ENCODE measurements at places on chromosomes 5 and 9. TPM values are rescaled to one million over a fixed set of nuclear protein-coding genes. Genes with fewer than 3 reads are reported as not detected.
A peak's percentile ranks its signal among the peaks of the same experiment; 100 is the strongest.

The TNFAIP8 gene
- polyA plus RNA-seq = 67.3 TPM

The MLLT3 gene
- polyA plus RNA-seq = 3.6 TPM

The IL3 gene
- polyA plus RNA-seq = not detected

DNA sequence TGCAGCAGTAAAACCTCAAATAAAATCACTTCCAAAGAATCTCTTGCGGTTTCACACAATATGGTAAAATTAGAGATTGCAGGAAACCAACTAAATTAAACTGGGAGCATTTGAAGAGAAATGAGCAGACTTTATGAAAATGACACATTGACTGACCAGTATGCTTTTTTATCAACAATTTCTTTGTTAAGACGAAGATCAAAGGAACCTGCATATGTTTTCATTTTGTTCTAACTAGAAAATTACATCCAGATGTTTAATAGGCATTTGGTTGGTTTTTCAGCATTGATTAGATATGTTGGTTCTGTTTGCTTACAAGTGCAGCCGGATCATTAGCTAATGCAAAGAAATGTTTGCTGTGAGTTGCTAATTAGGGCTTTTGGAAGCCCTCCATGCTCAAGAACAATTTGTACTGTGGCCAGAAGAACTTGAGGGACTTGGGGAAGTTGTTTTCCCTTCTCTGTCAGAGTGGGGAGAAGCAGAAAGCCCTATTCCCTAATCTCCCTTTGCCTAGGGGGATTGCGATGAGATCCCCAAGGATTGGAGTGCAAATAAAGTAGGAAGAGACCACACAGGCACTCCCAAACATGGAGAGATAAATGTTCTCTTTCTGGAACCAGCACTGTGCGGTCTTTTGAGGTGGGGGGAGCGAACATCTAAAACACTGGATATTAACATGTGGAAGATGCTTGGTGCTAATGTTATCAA lies 4.5 kb upstream of the TLE1 start:
- H3K27ac ChIP-seq = no peak overlapping the region
- H3K36me3 ChIP-seq = no peaks in the 10 kb centered on the region
- H3K4me1 ChIP-seq = peaks cover 15% of the 10 kb centered on the region
- peaks cover 8% of the 10 kb centered on the region for H3K27me3 ChIP-seq
- DNase-seq = no peak

- H3K4me1 ChIP-seq = no peaks in the 10 kb centered on the region
- no peaks in the 10 kb centered on the region for H3K36me3 ChIP-seq
- H3K27me3 ChIP-seq = no peaks in the 10 kb centered on the region
These were observed 240.7 kb upstream of the DAPK1 start for GRCh38 chr9:87256973-87257372.

DNA sequence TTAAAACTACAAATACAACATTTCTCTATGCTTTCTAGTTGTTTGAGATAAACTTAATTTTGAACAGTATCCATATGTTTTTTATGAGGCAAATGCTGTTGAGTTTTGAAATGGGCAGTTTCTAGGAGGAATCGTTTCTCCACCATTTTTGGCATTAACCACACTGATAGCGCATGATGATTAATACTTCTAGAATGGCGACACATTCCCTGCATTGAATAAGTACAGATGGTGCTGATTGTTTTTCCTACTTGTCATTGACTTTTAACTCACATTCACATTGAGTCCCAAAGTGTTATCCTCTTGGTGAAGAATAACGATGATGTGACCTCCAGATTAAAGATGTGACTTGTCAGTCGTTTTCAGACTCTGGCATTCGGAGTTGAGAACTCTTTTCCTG lies 6.5 kb upstream of the CCDC192 start:
- no peak overlapping the region for H3K4me3 ChIP-seq
- H3K4me1 ChIP-seq = no peaks in the 10 kb centered on the region
- H3K27me3 ChIP-seq = no peaks in the 10 kb centered on the region
- no peak for DNase-seq

GRCh38 chr9:124022201-124023121 lies 10.9 kb downstream of the LHX2 start:
- H3K4me1 ChIP-seq = peaks cover 32% of the 10 kb centered on the region
- peaks cover 60% of the 10 kb centered on the region for H3K27me3 ChIP-seq
- DNase-seq = no peak

DNA sequence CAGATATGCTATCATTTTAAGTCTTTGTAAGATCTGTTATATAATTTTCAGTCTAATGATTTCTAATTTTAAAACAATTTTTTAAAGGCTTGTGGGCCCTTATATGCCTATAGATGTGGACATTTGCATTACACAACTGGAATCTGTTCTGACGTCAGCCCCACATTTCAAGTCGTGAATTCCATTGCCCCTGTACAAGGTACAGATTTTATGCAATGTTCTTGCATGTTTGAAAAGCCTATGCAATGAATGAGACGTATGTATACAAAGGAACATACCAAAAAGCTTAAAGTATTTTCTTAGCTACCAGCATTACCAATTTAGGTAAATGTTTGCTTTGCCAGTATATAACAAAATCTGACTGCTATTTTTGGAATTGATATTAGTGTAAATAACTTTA lies 77.2 kb downstream of the ITGA1 start:
- H3K36me3 ChIP-seq = no peaks in the 10 kb centered on the region
- DNase-seq = no peak
- no peaks in the 10 kb centered on the region for H3K4me1 ChIP-seq
- no peaks in the 10 kb centered on the region for H3K27me3 ChIP-seq
- H3K4me3 ChIP-seq = no peak overlapping the region
- H3K27ac ChIP-seq = no peak overlapping the region

GRCh38 chr9:135819905-135820304 lies 87.4 kb downstream of the CAMSAP1 start:
- no peak overlapping the region for H3K4me3 ChIP-seq
- no peaks in the 10 kb centered on the region for H3K27me3 ChIP-seq
- no peaks in the 10 kb centered on the region for H3K4me1 ChIP-seq
- H3K27ac ChIP-seq = no peak overlapping the region

GRCh38 chr5:163815240-163815791 lies 309.9 kb downstream of the MAT2B start:
- H3K4me1 ChIP-seq = no peaks in the 10 kb centered on the region
- no peaks in the 10 kb centered on the region for H3K36me3 ChIP-seq
- no peak overlapping the region for H3K4me3 ChIP-seq
- H3K27me3 ChIP-seq = no peaks in the 10 kb centered on the region
- H3K27ac ChIP-seq = no peak overlapping the region

DNA sequence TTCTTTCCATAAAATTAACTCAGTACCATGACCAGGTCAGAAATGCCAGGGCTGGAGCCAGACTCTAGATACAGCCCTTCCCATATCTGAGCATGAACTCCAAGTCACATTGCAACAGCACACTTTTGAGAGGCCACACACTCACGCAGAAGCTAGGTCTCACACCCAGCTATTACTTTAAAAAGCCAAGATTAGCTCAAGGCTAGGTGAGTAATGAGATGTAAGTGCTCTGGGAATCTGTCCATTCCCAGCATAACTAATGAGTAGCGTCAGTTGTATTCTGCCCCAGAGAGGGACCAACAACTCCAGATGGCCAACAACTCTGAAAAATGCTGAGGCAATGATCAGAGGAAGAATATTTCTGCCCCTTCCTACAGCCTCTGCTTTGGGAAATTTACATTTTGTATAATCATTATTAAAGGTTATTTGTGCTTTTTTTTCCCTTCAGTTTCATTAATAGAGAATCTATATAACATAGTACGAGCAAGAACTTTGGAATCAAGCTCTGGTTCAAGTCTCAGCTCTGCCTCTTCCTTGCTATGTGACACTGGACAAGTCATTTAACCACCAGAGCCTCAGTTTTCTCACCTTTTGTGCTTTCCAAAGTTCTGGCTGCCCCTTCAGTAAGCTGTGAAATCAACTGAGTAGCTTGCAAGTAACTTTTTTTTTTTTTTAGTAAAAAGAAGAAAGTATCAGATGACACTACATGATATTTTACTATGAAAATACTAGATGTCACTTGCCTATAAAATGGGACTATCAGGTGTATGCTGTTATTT lies 118.3 kb downstream of the NR6A1 start:
- H3K4me1 ChIP-seq = no peaks in the 10 kb centered on the region
- no peak overlapping the region for H3K27ac ChIP-seq
- DNase-seq = no peak
- H3K27me3 ChIP-seq = no peaks in the 10 kb centered on the region

DNA sequence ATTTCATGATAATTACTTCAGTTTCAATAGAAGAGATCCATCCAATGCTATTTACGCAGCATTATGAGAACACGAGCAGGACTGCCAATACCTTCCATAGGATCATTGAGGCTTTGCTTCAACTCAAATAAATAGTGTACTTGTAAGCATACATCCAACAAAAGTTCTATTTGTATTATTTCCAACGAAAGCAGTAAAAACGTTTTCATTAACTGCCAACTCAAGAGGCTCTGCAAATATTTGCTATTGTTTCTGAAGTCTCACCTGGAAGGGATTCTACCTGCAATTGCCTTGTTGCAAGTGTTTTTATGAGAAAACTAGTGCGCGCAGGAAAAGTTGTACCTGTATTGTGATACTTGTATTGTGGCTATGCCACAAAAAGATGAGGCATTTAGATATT lies 11.0 kb upstream of the GNPDA1 start:
- no peak for DNase-seq
- no peaks in the 10 kb centered on the region for H3K36me3 ChIP-seq
- H3K4me1 ChIP-seq = peaks cover 8% of the 10 kb centered on the region
- H3K27ac ChIP-seq = no peak overlapping the region
- no peak overlapping the region for H3K4me3 ChIP-seq

DNA sequence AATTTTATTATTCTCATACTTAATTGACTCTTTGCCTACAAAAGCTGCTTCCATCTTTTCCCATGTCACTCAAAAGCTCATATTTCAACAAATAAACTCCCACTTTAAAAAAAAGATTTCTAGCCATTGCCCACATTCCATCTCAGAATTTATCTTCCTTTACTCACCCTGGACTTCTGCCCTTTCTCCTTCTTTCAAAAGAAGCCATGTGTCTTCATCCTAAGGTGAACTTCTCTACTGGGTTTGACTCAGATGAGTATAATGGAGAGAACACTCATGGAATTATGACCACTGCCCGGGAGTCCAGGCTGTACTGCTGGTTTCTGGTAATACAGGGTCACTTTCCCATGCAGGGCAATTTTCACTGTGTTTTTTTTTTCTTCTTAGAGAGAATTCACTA lies 548.5 kb upstream of the ZNF462 start:
- H3K36me3 ChIP-seq = no peaks in the 10 kb centered on the region
- no peaks in the 10 kb centered on the region for H3K4me1 ChIP-seq

DNA sequence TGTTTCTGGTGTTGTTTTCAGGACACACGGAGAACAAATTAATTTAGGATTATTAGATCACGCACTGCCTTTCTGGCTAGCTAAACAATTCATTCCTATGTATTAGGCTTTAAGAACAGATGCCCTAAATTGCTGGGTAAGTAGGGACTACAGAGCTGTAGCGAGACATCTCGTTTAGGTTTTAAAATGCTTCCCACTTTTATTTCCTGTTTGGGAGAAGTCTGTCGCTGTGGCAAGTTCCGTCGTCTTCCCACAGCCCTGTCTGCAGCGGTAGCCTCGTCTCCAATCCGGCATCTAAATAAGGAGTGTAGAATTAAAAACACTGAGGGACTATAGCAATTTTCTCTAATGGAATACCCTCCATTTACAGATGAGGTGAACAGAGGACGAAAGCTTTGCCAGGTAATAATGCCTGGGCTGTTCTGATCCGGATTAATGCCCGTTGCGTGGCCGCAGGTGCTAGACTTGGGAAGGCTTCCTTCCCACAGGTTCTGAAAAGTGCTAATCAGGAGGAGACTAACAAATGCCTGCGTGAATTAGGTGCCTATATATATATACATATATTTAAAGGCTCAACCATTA lies 1.3 kb upstream of the TRIM36 start:
- H3K36me3 ChIP-seq = no peaks in the 10 kb centered on the region
- H3K4me3 ChIP-seq = peak overlapping the region; percentile 35
- DNase-seq = no peak
- peaks cover 21% of the 10 kb centered on the region for H3K4me1 ChIP-seq
- H3K27me3 ChIP-seq = no peaks in the 10 kb centered on the region
- no peak overlapping the region for H3K27ac ChIP-seq

DNA sequence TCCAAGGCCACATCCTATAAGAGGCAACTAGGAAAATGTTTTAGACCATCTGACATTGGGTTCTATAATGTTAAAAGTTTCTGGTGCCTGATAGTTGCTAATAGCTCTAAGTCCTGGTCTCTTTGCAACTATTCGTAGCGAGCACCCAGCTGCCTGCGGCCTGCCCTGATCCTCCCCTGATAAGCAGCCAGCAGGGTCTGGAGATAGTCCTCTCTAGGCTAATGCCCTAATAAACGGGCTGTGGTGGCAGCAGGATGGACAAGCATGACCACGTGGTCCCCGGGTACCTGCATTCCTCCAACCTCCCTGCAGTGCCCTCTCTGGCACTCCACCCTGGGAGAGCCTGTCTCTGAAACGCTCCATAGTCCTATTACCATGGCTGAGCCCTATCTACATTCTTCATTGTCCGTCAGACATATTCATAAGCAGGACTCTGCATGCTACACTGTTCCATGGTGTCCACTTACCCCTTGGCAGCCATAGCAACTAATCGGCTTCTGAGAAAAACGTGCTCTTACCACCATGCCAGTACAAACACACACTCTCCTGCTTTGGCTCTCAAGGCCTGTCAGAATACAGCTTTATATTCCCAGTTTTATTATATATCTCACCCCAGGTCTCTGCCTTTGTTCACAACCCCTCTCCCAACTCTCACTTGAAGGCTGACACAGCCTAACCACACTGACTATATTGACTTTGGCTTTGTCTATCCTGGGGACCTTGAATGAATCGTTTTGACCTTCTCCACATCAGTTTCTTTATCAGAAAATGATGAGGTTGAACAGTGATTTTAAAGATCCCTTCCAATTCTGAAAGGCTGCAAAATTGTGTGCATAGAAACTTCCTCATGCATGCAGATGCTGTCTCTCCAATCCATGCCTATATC lies 49.9 kb upstream of the DAPK1 start:
- H3K4me3 ChIP-seq = no peak overlapping the region
- no peak overlapping the region for H3K27ac ChIP-seq
- no peak for DNase-seq
- H3K36me3 ChIP-seq = no peaks in the 10 kb centered on the region
- no peaks in the 10 kb centered on the region for H3K4me1 ChIP-seq
- H3K27me3 ChIP-seq = no peaks in the 10 kb centered on the region

Data from B cell (primary cell).